ENCODE measurements at places on chromosomes 16 and 17.

DNA sequence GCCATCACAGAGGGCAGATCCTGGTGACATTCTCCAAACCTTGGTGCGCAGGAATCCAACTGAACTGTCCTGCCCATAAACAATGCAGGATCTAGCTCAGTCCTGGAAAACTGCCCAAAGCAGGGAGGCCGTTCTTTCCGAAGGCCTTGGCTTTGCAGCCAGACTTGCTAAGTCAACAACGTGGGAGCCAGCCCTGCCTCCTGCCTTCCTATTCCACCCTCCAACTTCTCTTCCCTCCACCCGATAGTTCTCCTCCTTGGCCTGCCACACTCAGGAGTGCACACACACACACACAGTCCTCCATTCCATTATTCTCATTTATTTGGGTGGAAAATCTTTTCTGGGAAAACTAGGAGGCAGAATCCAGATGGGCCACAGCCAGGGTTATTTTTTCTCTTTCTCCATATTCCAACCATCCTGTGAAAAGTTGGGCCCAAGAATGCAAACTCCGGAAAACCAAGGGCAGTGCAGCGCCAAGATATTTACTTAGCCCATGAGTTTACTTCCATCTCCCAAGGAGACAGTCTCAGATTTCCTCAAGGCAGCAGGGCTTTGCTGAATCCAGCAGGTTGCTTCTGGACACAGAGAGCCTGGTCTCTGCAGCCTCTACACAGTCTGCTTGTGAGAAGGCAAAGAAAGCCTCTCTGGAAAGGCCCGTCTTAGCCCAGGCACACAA lies 15.8 kb downstream of the COPRS start:
- H3K4me1 ChIP-seq = no peaks in the 10 kb centered on the region
- no peaks in the 10 kb centered on the region for H3K27me3 ChIP-seq
- H3K4me3 ChIP-seq = peak overlapping the region; percentile 12
- H3K36me3 ChIP-seq = no peaks in the 10 kb centered on the region
- DNase-seq = peak; percentile 79

DNA sequence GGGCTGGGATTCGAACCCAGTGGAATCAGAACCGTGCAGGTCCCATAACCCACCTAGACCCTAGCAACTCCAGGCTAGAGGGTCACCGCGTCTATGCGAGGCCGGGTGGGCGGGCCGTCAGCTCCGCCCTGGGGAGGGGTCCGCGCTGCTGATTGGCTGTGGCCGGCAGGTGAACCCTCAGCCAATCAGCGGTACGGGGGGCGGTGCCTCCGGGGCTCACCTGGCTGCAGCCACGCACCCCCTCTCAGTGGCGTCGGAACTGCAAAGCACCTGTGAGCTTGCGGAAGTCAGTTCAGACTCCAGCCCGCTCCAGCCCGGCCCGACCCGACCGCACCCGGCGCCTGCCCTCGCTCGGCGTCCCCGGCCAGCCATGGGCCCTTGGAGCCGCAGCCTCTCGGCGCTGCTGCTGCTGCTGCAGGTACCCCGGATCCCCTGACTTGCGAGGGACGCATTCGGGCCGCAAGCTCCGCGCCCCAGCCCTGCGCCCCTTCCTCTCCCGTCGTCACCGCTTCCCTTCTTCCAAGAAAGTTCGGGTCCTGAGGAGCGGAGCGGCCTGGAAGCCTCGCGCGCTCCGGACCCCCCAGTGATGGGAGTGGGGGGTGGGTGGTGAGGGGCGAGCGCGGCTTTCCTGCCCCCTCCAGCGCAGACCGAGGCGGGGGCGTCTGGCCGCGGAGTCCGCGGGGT lies at the start of gene CDH1:
Gene CDH1 (plus strand): TSS at position 247 of the 684 bp plus-strand sequence. CDS start 124 bp downstream, at position 371.
- H3K36me3 ChIP-seq = no peaks in the 10 kb centered on the region
- peak within 1 kb of the TSS; percentile 82 for H3K27ac ChIP-seq
- H3K4me1 ChIP-seq = no peaks in the 10 kb centered on the region

GRCh38 chr17:27793168-27793905 lies 7.0 kb downstream of the NOS2 start:
- H3K4me3 ChIP-seq = peak overlapping the region; percentile 14
- H3K27ac ChIP-seq = no peak overlapping the region
- no peaks in the 10 kb centered on the region for H3K36me3 ChIP-seq
- peak; percentile 54 for DNase-seq
- no peaks in the 10 kb centered on the region for H3K27me3 ChIP-seq

- H3K4me1 ChIP-seq = no peaks in the 10 kb centered on the region
- DNase-seq = no peak
- H3K27ac ChIP-seq = no peak overlapping the region
- no peaks in the 10 kb centered on the region for H3K36me3 ChIP-seq
- no peak overlapping the region for H3K4me3 ChIP-seq
These were observed 13.3 kb upstream of the COG7 start for GRCh38 chr16:23466162-23466885.

GRCh38 chr17:11900041-11900476 lies 97.2 kb downstream of the ZNF18 start:
- H3K36me3 ChIP-seq = no peaks in the 10 kb centered on the region
- H3K27ac ChIP-seq = no peak overlapping the region
- H3K4me3 ChIP-seq = no peak overlapping the region

Data from colonic mucosa (tissue), 4 donors.